ENCODE measurements at places on chromosomes 13 and 19.

DNA sequence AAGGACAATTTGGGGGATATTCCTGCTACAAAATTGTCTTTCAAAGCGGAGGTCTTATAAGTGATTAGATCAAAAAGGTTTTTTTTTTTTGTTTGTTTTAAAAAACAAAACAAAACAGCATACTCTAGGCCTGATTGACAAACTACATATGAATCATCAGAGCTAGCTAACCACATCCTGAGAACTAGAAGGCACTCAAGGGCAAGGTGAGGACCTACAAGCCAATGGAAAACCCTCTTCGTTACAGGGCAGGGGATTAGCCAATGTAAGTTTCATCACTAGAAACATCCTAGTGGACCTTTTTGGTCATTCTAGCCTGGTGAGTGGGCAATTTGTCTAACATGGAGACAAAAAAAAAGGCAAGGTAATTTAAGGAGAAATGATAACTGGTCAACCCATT lies 428.6 kb downstream of the RFC3 start:
- H3K27me3 ChIP-seq: no peaks in the 10 kb centered on the region
- no peaks in the 10 kb centered on the region for H3K36me3 ChIP-seq
- H3K27ac ChIP-seq: no peak overlapping the region

- no peaks in the 10 kb centered on the region for H3K27me3 ChIP-seq
- H3K27ac ChIP-seq: peak overlapping the region; percentile 42
- H3K4me3 ChIP-seq: no peak overlapping the region
- H3K36me3 ChIP-seq: no peaks in the 10 kb centered on the region
Measured at GRCh38 chr13:105272660-105273631, 1262.5 kb downstream of the EFNB2 start.

GRCh38 chr13:37385248-37385647 lies 213.3 kb downstream of the POSTN start:
- no peaks in the 10 kb centered on the region for H3K36me3 ChIP-seq
- no peaks in the 10 kb centered on the region for H3K27me3 ChIP-seq
- H3K4me1 ChIP-seq: no peaks in the 10 kb centered on the region
- DNase-seq: no peak
- H3K4me3 ChIP-seq: no peak overlapping the region
- H3K27ac ChIP-seq: no peak overlapping the region

DNA sequence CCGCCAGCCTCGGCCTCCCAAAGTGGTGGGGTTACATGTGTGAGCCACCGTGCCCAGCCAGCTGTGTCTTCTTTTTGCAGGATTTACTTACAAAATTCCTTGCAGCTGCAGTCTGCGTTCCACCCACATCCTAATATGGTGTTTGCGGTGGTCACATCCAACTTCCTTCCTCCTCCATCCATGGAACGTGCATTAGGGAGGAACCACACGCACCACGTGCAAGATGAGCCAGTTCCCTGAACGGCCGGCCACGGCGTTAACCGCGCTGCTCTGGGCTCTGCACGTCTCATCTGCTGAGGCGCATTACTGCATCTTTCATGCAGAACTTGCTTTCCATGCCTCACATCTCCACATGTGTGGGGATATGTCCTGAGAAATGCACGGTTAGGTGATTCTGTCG lies 13.0 kb upstream of the SIGLEC11 start:
- H3K4me3 ChIP-seq: no peak overlapping the region
- no peak overlapping the region for H3K27ac ChIP-seq
- peaks cover 24% of the 10 kb centered on the region for H3K4me1 ChIP-seq
- DNase-seq: no peak

DNA sequence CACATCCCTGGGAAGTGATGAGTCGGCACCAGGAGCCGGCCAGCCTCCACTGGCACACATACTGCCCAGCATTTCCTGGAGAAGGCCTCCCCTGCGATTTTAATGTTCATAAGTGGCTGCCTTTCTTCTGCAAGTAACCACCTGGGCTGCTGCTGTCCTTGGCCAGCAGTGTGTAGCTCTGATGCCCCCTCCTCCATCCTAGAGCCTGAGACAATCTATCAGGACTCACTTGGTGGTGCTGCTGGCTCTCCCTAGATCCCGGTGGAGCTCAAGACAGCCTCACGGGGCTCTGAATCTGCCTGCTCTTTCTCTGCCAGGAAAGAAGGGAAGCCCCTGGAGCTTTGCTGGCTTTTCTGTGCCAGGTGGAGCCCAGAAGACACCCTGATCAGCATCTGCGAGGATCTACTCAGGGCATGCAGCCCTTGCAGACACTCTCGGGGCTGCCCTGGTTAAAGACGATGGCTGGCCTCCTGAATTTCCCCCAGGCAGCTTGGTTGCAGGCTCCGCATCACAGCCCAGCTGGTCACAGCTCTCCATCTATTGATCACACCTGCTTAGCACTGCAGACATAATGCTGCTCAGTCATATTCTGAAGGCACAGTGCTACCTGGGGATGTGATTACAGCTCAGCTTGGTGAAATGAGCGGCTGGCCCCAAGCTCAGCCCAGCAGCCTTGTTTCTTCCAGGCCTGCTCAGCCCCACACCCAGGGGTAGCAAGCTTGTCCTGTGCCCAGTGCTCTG lies 122.3 kb downstream of the ZDHHC20 start:
- H3K4me1 ChIP-seq: no peaks in the 10 kb centered on the region
- no peaks in the 10 kb centered on the region for H3K36me3 ChIP-seq
- no peaks in the 10 kb centered on the region for H3K27me3 ChIP-seq
- no peak overlapping the region for H3K27ac ChIP-seq
- DNase-seq: no peak

- peak overlapping the region; percentile 75 for H3K4me3 ChIP-seq
- H3K27me3 ChIP-seq: no peaks in the 10 kb centered on the region
- H3K4me1 ChIP-seq: peaks cover 82% of the 10 kb centered on the region
Measured at GRCh38 chr19:42279902-42280814, 11.1 kb downstream of the CIC start.

GRCh38 chr19:28117143-28117542 lies 1095.8 kb downstream of the UQCRFS1 start:
- no peaks in the 10 kb centered on the region for H3K4me1 ChIP-seq
- H3K36me3 ChIP-seq: no peaks in the 10 kb centered on the region
- DNase-seq: no peak
- H3K27ac ChIP-seq: no peak overlapping the region

GRCh38 chr13:76854894-76855293 lies 31.3 kb downstream of the KCTD12 start:
- H3K36me3 ChIP-seq: no peaks in the 10 kb centered on the region
- H3K27me3 ChIP-seq: no peaks in the 10 kb centered on the region
- no peak for DNase-seq

- no peak overlapping the region for H3K27ac ChIP-seq
- H3K36me3 ChIP-seq: no peaks in the 10 kb centered on the region
- peak; percentile 56 for DNase-seq
- no peaks in the 10 kb centered on the region for H3K4me1 ChIP-seq
- H3K27me3 ChIP-seq: no peaks in the 10 kb centered on the region
- no peak overlapping the region for H3K4me3 ChIP-seq
Measured at GRCh38 chr13:105165449-105166125, 1369.9 kb downstream of the EFNB2 start.

DNA sequence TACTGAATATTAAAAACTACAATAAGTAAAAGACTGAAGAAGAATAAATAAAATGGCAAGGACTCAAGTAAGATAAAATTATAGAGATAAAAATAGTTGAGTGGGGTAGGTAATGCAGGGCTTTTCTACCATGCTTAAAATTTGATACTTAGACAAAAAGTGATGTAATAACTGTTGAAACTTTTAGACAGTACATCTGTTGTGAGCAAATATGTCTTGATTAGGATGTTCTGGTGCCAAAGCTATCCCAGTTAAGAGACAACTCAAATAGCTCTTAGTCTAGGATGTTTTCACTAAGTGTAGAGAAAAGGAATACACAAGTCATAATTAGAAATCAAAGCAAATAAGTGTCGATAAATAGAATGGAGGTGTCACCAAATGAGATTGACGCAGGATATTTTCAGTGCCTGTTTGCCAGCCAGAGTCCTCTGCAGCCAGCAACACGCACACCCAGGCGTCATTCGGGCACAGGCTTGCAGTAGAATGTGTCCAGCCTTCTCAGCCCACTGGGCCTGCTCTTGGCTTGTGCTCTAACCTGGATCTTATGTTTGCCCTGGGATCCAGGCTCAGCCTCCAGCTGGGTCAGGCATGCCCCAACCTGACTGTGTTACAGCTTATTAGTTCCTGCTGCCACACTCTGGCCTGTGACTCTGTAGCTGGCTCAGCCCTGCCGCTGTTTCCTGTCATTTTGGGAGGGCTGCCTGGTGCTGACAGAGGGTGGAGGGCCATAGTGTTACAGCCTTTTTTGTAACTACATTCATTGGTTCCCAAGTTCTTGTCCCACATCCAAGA lies 766.2 kb downstream of the PCDH17 start:
- no peaks in the 10 kb centered on the region for H3K36me3 ChIP-seq
- H3K4me3 ChIP-seq: no peak overlapping the region
- no peaks in the 10 kb centered on the region for H3K4me1 ChIP-seq

GRCh38 chr19:5977222-5977784 lies 637 bp downstream of the RANBP3 start:
- peak overlapping the region; percentile 91 for H3K27ac ChIP-seq
- no peaks in the 10 kb centered on the region for H3K27me3 ChIP-seq
- no peaks in the 10 kb centered on the region for H3K36me3 ChIP-seq

- peaks cover 40% of the 10 kb centered on the region for H3K4me1 ChIP-seq
- H3K27me3 ChIP-seq: no peaks in the 10 kb centered on the region
- H3K36me3 ChIP-seq: no peaks in the 10 kb centered on the region
- H3K27ac ChIP-seq: peak overlapping the region; percentile 75
Measured at GRCh38 chr13:98567140-98567539, 9.8 kb downstream of the STK24 start.

DNA sequence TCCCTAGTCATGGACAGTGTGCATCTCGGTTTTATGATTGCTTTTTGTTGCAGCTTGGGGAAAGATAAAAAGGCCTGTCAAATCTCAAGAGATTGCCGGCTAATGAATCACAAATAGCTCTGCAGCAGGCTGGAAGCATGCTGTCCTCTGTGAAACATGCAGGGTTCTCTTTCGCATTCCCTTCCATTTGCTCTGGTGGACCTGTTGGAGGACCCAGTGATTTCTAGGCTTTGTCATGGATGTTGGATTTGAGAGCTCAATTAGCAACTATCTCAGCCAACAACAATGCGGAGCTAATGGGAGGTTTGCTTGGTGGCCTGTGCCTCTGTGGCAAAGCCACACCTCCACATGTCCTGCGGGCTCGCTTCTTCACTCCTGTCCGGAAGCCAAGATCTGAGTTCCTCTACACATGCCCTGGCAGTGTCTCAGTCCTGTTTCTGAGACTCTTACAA lies 418.1 kb upstream of the ARGLU1 start:
- no peaks in the 10 kb centered on the region for H3K27me3 ChIP-seq
- DNase-seq: no peak
- no peak overlapping the region for H3K27ac ChIP-seq
- H3K36me3 ChIP-seq: no peaks in the 10 kb centered on the region
- no peaks in the 10 kb centered on the region for H3K4me1 ChIP-seq
- H3K4me3 ChIP-seq: no peak overlapping the region

DNA sequence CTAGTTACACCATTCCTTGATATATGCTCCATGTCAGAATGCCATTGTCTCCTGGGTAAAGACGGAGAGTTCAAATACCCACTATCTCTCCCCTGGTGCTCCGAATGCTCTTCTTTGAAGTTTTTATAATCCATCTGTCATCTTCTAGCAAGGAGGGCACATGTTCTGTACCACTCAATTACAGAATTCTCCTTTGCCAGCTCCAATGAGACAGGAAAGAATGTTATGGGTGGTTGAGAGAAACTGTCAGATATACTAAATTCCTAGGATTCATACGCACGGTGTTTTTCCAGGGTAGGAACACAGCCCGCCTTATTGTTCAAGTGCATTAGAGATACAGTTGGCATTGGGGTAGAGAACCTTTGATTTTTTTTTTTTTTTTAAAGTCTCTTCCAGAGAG lies 118.0 kb upstream of the ZNF536 start:
- H3K27ac ChIP-seq: no peak overlapping the region
- no peak overlapping the region for H3K4me3 ChIP-seq
- no peaks in the 10 kb centered on the region for H3K27me3 ChIP-seq
- no peak for DNase-seq
- H3K4me1 ChIP-seq: no peaks in the 10 kb centered on the region

DNA sequence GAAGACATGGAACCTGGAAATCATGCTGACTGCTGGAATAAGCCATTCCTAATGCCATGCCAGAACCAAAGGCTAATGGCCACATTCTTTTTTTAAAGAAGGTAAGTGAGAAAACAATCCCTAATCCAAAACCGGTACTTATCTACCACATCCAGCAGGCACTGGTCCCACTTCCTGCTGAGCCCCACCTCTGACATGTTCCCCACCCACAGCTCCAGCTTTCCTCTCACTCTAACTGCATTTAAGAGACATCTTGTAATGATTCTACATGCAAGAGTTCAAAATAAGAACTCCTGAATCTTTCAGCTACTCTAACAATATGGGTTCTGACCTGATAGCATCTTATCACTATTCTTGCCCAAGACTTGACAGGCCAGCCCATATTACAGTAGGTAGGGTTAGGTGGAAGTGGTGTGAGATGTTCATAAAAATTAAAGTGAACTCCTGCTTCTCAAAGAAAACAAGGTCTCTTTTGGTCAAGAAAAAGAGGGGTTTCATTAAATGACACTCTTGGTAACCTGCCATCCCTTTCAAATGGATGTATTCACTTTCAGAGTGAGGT lies 41.9 kb downstream of the N4BP2L2 start:
- DNase-seq: no peak
- H3K36me3 ChIP-seq: no peaks in the 10 kb centered on the region
- H3K4me3 ChIP-seq: no peak overlapping the region

DNA sequence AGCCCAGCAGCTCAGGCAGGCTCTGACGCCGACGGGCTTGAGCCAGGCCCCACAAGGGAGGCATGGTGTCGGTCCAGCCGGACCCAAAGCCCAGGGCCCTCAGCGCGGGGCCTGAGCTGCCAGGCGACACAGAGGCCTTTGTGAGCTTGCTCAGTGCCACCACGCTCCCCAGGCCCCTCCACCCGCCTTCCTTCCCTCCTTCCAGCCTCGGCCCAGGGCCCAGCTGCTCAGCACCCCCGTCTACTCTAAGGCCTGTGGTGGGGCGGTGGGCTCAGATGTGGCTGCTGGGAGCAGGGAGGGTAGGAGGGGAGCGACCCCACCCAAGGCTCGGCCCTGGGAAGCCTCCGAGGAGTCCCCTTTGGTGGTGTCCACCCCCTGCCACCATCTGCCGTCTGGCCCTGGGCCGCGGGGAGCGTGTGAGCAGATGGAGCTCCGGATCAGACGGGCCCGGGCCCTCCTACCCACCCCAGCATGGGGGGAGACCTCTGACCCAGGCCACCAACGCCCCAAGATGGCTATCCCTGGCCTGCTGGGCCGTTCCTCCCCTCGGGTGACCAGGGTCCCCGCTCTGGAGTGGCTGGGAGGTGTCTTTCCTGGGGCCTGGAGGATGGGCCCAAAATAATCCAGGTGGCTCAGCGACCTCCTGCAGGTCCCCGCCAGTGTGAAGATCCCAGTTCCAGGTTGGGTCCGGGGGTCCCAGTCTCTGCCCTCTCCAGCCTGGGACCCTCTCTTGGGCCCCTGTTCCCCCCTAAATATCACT lies 7.8 kb downstream of the ZBTB7A start:
- H3K4me1 ChIP-seq: peaks cover 58% of the 10 kb centered on the region
- H3K4me3 ChIP-seq: peak overlapping the region; percentile 93
- peak; percentile 83 for DNase-seq
- H3K36me3 ChIP-seq: no peaks in the 10 kb centered on the region
- no peaks in the 10 kb centered on the region for H3K27me3 ChIP-seq
- peak overlapping the region; percentile 90 for H3K27ac ChIP-seq

GRCh38 chr19:54517483-54517882 lies 14.9 kb downstream of the LAIR2 start:
- H3K4me1 ChIP-seq: no peaks in the 10 kb centered on the region
- no peaks in the 10 kb centered on the region for H3K36me3 ChIP-seq
- H3K27ac ChIP-seq: no peak overlapping the region
- H3K27me3 ChIP-seq: peaks cover 81% of the 10 kb centered on the region
- H3K4me3 ChIP-seq: no peak overlapping the region

- no peaks in the 10 kb centered on the region for H3K4me1 ChIP-seq
- H3K4me3 ChIP-seq: no peak overlapping the region
- H3K27me3 ChIP-seq: no peaks in the 10 kb centered on the region
- no peak for DNase-seq
- H3K36me3 ChIP-seq: no peaks in the 10 kb centered on the region
Measured at GRCh38 chr13:20182231-20182846, 10.4 kb downstream of the GJB2 start.

All from left lung (tissue), 14 donors.